Activated CD4-positive, alpha-beta memory T cell treated with anti-CD3 and anti-CD28 coated beads for 36 hours (primary cell): ENCODE measurements at places on chromosomes 7 and 10. TPM values are rescaled to one million over a fixed set of nuclear protein-coding genes. Genes with fewer than 3 reads are reported as not detected.

DNA sequence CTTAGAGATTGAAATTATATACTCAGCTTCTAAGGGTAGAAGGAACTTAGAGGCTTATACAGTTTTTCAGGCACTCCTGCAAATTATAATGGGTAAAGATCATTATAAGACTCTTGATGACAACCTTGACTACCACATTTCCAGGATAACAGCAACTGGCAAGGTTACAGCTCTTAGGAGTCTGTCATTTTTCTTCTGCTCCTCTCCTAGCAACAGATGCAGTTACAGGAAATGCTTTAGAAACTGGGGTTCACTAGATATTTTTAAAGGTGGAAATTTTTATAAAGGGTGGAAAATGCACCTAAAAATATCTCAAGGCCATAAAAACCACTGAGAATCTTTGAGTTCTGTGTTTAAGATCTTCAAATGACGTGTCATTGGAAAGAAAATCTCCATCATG is 185.8 kb downstream of the RELN start:
- DNase-seq: no peak

GRCh38 chr10:121753726-121754476 is 155.7 kb upstream of the FGFR2 start:
- DNase-seq: no peak

GRCh38 chr10:92126100-92126650 is 164.7 kb downstream of the CPEB3 start:
- DNase-seq: no peak

- DNase-seq: peak; percentile 18
These were observed 973 bp downstream of the SDK1 start for GRCh38 chr7:3301831-3302618.

GRCh38 chr7:1964913-1965578 is 267.7 kb downstream of the MAD1L1 start:
- DNase-seq: no peak

DNA sequence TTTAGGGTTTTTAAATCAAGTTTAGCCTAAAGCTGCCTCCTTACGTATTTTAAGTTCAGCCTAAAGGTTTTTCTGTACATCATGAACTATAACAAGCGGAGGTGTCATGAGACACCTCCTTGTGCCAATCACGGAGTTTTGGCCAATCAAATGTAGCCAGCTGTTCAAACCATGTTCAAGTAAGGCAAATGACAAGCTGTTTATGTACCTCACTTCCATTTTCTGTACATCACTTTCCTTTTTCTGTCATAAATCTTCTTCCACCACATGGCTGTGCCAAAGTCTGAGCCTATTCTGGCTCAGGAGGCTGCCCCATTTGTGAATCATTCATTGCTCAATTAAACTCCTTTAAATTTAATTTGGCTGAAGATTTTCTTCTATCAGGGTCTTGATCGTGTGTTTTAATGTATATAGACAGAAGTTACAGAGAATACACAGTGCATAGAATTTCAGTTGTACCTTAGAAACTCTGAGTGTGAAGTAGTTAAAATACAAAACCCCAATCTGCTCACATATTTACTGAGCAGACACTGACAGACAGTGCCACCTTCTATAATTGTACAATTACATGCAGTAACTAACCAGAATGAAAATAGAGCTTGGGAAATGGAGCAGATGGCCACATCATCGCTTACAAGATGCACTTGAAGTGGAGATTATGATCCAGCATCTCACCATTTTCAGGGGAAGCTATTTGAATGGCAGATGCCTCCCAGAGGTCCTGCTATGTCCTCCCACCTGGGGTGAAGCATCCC is 76.9 kb upstream of the LANCL2 start:
- no peak for DNase-seq

DNA sequence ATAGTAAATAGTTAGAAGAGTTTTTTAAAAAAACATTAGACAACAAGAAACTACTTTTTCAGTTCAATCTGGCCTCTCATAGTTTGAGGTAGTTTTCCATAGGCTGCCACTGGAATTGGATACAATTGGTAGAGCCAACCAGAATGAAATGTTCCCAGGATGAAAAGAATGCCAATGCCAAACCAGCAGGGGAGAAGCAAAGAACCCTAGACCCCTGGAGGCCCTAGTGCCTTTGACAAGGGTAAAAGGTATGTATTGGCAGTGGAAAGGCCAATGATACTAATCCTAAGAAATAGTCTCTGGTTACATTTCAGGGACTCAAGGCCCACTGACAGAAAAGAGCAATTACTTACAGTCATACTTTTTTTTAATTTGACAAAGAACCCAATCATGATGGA is 77.4 kb upstream of the SEM1 start:
- DNase-seq: no peak

GRCh38 chr7:142420554-142421362 is 162.9 kb upstream of the PRSS58 start:
- peak; percentile 30 for DNase-seq

GRCh38 chr10:17820943-17821342 is 11.8 kb downstream of the MRC1 start:
- DNase-seq: no peak

ENTPD1 gene
- 2.8 TPM for total RNA-seq

ATRNL1 gene
- 0.17 TPM for total RNA-seq

GRCh38 chr10:1074052-1074747 is 18.0 kb downstream of the WDR37 start:
- DNase-seq: no peak

RBM20 gene
- not detected for total RNA-seq

PLPP4 gene
- total RNA-seq: not detected

DNA sequence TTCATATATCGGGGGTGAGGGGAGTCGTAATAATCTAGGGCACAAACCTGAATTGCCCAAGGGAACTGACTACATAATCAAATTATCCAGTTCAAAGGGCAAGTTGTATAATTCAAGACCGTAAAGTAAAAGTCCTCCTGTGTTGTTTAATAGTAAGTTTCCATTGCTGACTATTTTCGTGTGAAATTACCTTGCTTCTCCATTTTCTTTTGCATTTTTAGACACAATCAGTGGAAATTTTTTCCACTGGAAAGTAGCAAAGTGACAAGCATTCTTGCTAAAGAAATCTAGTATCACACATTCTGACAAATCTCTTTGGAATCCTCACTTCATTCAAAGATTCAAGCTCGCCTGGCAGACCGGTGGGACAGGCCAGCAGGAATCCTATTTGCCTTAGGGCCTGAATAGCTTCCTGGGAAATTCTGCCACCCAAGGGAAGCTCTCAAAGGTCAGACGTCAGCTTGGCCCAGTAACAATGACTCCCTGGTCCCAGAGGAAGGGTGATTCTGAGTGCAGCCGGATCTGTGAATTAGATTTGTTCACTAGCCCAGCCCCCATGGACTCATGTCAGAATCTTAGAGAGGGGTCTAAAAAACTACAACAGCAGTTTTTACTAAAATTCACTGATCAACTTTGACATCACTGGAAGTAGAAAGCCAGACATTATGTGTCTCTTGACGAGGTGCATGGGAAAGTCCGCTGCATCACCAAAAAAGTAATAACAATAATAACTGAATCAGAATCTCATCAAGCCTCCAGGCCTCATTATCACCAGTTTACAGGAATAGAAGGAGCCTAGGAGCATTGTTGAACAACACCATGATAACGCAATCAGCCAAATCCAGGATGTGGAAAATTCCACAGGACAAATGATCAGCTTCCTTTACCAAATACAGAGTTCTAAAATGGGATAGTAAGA is 161.0 kb downstream of the SKIDA1 start:
- no peak for DNase-seq

SNX8 gene
- total RNA-seq: 35.4 TPM

DNA sequence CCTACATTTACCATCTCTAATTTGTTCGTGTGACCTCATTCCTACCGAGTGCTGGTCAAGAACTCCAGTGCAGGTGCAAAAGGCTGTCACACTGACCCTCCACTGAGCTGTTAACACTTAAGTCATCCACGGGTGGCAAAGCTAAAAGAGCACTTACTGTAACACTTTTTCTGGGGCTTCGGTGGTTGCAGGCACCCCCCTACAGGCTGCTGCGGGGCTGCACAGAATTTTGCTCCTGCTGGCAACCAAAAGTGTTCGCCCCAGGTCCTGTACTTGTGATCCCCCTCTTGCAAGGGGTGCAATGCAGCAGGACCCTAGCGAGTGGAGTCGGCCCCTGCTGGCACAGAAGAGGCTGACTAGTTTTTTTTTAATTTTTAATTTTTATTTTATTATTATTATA is 298.9 kb upstream of the CNTNAP2 start:
- no peak for DNase-seq

UTF1 gene
- not detected for total RNA-seq

- DNase-seq: peak; percentile 73
These were observed at the start of gene SLC26A4 for GRCh38 chr7:107660381-107661080. Gene SLC26A4 (plus strand): TSS chr7:107660828. CDS start chr7:107661642, 814 bp downstream.

DNA sequence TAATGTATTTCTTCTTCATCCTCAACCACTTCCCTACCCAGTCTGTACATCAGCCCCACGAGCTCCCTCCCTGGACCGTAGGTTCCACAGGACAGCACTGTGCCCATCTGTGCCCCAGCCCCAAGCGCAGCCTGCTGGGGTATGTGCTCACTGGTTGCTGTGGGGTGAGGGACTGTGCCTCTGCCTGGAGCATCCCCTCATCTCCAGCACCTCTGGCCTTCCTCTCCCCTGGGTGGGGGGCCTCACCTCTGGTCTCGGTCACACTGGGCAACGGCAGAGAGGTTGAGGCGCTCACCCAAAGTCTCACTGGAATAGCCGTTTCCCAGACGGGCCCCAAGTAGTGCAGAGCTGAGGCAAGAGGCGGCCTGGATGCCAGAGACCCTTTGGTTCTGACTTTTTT is 1.5 kb upstream of the PRKAR1B start:
- DNase-seq: no peak

GRCh38 chr10:50990568-50991455 is 83.5 kb upstream of the PRKG1 start:
- peak; percentile 11 for DNase-seq

TAS2R5 gene
- total RNA-seq: 1.3 TPM

DNA sequence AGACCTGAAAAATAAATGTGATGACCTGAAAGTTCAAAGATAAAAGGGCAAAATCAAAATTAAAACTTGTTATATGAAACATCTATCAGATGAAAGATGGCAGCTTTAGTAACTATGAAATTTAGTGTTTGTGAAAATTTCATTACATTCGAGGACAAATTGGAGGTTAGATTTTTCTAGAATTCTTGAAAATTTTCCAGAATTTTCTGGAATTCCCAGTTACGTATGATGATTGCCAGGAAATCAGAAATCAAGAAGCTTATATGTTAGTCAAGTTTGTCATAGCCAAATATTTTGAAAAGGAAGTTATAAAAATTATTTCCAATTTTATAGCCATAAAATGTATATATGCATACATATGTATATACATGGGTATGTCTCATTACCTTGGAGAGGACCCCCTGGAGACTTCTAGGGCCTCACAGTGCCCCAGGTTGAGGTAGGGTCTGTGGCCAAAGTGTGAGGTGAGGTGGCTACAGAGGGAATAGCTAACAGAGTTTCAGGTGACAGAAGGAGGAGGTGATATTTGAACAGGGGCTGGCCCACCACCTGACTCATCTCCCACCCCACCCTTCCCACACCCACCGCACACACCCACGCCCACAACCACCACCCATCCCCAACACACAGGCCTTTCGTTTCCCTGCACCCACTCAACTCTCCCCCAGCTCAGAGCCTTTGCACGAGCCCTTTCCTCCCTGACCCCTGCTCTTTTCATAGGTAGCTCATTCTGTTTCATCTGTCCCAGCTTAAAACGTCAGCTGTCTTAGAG is 21.5 kb downstream of the C10orf105 start:
- DNase-seq: peak; percentile 78

DNA sequence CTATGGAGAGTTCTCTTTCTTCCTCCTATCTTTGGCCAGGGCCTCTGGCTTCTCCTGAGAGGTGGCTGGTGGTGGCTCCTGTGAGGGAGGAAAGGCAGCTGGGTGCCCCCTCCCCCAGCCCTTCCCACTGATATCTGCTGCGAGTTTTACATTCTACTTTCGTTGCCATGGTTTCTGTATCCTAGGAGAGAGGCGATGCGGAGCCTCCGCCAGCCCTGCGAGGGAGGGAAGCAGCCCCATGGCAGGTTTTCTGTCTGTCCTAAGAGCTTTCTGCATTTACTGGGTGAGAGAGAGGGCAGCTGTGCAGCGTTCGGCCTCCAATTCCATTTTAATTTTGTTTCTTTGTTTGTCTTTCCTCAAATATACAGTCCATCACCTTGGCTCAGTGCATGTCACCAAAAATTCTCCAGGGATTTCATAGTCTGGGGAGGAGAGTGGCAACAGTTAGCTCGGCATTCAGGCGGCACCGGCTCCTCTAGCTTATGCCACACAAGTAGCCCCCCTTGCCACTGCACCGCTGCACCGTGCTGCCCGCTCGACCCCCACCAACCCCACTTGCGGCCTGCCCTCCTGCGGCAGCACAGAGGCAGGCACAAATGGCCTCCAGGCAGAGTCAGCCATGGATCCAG is 20.4 kb downstream of the DNAJB12 start:
- DNase-seq: peak; percentile 33

GRCh38 chr10:43610636-43611035 is 4.4 kb downstream of the ZNF485 start:
- no peak for DNase-seq

DNA sequence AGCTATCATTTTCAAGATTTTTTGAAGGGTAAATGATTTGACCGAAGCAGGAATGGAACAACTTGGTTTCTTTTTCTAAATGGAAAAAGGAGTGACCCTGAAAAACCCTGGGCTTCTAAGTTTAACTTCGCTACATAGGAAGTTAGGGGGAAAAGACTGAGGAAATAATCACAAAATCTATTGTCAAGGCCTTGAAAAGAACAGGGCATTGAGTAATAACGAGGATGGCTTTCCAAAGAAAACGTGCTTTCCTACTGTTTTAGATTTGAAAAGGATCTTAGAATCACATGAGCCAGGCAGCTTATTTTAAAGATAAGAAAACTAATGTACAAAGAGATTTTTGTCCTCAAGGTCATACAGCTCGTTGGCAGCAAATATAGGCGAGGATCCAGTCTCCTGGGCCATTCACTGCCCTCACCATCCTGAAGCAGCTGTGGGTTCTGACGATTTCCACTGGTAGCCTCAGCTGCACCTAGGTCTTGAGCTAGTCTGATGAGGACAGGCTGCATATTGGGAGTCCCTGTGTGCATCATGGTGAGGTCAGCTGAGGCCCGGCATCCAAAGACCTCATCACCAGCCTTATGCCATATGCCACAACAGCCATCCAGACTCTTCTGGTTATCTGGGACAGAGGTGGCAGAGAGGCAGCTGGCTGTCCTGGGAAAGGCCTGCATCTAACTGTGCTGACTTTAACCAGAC is 384.7 kb upstream of the NRP1 start:
- DNase-seq: no peak
